ENCODE measurements at places on chromosomes 11 and 22.

DNA sequence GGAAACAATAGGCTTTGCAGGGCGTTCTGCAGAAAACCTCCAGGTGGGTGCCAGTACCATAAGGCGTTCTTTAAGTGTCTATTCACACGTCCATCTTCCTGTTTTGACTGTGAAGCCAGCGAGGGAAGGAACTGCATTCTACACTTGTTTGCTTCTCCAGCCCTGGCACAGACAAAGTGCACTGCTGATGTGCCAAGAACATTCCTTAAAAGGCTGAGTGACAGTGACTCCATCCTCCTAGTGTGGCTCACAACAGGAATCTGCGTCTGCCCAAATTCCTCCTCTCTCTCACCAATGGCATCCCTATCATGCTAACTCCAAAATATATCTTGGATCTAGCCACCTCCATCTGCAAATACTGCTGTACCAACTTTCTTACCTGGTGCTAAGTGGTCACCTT lies 407.4 kb upstream of the SYN3 start:
- DNase-seq: no peak

DNA sequence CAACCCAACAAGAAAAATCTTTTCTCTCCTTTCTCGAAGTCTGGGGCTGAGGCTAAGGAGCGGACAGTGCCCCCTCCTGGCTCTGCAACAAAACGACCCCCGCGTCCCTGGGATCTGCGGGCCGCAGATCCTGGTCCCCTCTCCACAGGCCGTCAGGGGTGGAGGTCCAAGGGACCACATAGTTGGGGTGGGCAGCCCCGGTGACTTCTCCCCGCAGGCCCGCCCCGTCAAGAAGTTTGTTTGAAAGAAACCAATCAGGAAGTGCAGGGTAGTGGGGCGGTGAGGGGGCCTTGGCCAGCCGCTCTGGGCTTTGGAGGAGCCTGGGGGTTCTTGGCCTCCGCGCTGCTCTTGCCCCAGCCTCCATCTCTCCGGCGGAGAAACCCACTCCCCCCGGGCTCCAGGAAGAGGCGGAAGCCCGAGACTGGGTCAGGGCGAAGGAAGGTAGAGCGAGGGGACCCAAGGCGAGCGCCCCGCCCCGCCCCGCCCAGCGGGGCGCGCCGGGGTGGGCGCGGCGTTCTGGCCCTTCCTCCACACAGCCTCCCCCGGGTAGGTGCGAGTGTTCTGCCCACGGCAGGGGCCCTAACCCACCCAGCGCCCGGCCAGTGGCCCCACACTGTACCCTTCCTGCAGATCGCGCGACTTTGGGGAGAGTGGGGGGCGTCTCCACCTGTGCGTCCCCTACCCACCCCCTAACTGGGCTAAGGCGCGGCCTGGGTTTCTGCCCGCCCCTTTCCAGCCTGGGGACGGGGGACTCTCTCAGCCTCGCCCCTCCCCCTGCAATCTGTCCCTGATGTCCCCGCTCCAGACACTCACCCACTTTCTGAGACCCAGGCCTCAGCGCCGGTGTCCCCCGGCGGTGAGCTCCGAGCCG lies 1.3 kb downstream of the TP53I11 start:
- DNase-seq: no peak

DNA sequence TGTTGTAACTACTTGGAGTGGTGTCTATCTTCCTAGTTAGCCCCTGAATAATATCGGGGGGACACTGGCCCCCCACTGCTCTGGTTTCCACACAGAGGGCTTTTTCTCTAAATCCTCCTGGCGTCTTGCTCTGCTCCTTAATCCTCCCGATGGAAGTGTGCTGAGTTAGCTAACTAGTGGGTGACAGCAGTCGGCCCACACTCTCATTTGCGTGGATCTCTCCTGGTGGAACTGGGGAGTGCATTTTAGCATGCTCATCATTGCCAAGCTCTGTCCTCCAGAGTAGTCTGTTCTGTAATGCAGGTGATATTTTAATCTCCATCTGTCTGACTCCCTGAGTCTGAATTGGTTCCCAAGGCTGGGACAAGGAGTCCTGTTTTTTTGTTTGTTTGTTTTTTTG lies 46.1 kb upstream of the RASSF10 start:
- DNase-seq: no peak

DNA sequence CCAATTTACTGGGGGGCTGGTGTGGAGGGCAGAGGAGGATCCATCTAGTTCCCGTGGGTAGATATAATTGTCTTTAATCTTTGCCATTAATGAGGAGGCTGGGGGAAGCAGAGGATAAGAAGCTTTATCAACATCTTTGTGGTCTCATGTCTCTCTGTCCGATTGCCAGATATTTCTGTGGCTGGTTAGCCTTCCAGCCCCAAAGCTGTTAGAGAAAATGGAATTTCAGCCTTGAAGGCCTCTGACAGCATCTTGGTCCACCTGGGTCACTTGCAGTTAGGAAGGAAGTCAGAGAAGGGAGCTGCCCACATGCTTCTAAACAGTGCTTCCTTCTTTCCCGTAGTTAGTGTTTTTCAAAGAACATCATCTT lies 56.9 kb downstream of the ABTB2 start:
- no peak for DNase-seq

Measured in NCI-H2081 treated with DMSO at 0.1 percent for 48 hours (cell line).